ENCODE measurements at places on chromosomes 3 and 15. TPM values are rescaled to one million over a fixed set of nuclear protein-coding genes. Genes with fewer than 3 reads are reported as not detected.

DNA sequence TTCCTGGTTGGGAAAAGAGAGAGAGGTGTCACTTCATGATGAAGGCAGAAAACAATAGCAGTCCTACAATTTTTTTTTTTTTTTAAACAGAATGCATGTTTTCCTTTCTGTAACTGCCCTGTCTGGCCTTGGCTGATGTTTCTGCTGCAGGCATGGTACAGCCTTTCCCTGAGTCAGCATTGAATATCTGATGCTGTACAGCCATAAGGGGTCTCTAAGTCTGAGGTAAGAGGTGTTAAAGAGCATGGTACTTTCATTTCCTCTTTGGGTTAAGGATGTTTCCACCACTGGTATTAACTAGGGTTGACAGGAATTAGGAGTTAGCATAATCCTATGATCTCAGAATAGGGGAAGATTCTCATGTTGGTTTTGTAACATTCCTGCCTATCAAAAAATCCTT is 147.4 kb downstream of the CHST2 start:
- DNase-seq = no peak

- peak; percentile 97 for DNase-seq
Measured at GRCh38 chr15:78093242-78094020, 1.1 kb downstream of the SH2D7 start.

GRCh38 chr3:80244390-80244789 is 476.6 kb upstream of the ROBO1 start:
- peak; percentile 22 for DNase-seq

DNA sequence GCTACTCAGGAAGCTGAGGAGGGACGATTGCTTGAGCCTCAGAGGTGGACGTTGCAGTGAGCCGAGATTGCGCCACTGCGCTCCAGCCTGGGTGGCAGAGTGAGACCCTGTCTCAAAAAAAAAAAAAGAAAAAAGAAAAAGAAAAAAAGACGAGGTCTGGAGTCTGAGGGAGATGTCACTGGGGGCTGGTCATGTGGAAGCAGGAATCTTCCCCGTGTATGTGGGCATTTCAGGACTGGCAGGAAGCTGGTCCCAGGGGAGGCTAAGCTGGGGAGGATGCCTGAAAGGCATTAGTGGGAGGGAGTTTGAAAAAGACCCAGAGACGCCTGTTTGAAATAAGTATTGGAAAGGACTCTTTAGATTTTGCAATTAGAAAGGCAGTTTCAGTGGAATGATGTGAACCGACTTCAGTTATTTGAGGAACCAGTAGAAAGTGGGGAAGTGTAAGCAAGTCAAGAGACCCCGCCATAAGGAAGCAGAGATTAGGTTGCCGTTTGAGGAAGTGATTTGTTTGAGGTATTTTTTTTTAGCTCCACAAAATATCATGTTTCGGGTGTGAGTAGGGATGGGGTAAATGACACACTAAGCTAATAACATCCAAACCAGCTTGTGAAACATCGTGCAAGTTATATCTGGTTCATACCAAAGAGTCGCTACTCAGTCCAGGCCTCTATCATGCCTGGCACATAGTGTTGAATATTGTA is 55.5 kb downstream of the ST6GAL1 start:
- peak; percentile 17 for DNase-seq

The LHFPL4 gene
- total RNA-seq = not detected

DNA sequence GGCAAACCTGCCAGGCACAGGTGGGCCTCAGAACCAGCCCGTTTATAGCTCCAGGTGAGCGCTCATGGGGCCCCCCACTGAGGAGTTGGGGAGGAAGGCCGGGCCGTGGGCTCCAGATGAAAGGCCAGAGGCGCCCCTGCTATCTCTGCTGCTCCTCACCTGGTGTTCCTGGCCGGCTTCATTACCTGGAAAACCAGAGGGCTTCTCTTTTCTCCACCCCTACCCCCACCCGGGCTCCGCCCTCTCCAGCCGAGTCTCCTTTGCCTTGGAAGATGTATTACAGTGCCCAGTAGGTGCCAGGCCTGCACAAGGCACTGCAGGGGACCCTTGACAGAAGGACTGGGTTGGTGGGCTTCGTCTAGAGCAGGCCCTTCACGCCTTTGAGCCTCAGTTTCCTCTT is 111.4 kb downstream of the WNT7A start:
- DNase-seq = no peak

DNA sequence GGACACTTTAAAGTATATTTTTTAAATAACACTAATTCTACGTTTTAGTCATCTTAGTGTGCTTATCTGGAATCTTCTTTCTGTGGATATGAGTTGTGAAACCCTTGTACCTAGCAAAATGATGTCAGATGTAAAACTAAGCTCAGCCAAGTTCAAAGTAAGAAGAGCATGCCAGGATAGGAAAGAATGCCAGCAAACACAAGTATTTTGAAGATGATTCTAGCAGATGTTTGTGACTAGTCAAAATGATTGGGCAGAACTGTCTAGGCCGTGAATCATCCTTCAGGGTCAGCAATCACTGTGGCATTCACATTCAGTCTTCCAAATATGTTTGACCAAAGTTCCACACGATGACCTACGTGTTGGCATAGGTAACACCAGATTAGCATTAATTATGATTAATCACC is 5.4 kb upstream of the PLOD2 start:
- DNase-seq = peak; percentile 93

DNA sequence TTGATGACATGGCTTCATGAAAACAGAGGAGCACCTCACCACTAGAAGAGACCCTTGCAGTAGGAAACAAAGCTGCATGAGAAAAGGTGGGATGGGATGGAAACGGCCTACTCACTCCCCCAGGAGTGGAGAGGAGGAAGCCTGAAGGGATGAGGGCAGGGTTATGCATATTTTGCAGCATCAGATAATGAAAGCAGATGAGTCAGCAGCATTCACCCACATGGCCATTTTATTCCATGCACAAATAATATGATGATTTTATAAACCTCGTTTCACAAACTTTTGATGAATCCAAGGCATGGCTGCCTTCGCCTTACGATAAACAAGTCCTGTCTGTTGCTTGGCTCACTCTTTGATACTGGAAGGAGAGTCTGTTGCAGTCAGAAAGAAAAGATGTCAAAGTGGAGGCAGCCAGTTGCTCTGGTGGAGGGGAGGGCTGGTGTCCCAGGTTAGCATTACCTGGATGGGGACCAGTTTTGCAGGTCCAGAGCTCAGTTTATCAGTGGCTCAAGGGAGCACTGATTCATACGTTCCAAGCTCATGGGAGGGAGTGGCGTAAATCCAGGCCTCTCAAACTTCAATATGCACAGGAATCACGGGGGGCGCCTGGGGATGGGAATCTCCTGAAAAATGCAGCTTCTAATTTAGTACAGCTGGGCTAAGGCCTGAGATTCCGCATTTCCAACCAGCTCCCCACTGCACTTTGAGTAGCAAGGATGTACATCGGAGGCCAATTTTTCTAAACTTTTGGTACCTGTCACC is 9.2 kb upstream of the EHD4 start:
- DNase-seq = no peak

- DNase-seq = no peak
Measured at GRCh38 chr3:116809208-116809607, 99.6 kb downstream of the TUSC7 start.

DNA sequence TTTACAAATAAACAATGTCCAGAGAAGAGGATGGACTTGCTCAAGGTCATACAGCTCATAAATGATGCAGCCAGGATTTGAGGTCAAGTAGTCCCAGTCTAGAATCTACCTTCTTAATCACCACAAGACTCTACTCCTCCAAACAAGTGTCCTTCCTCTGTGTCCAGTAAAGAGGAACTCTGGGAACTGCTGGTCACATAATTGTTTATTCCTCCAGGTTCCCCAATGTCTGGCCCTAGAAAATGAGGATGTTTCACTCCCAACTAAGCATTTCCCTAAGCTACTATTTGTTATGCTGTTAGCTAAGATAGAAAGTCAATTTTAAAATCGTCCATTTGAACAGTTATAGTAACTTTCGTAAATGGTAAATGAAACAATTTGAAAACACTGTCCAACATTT is 192.4 kb downstream of the FHIT start:
- DNase-seq = no peak

- no peak for DNase-seq
Measured at GRCh38 chr3:127457546-127458145, 132.9 kb downstream of the TPRA1 start.

GRCh38 chr3:114093016-114093380 is 36.5 kb downstream of the QTRT2 start:
- DNase-seq = no peak

- DNase-seq = no peak
Measured at GRCh38 chr15:58490086-58490887, 58.5 kb downstream of the LIPC start.

DNA sequence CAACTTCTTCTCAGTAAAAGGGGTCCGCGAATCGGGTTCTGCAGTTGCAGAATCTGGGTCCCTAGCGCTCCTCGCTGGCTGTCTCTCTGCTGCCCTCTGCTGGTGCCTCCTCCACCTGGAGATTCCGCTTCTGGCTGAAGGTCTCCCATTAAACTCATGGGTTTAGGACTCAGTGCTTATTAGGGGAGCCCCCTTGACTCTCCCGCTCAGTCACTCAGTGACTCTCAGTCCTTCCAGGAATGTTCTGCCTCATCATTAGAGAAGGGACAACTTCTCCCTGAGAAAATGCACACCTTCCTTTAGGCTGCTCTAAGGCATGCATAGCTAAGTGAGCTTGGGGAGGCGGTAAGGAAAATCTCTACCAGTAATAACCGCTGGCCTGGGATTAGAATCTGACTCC is 7.1 kb downstream of the CPN2 start:
- peak; percentile 28 for DNase-seq

GRCh38 chr15:62901087-62901486 is 141.5 kb upstream of the TPM1 start:
- DNase-seq = no peak

DNA sequence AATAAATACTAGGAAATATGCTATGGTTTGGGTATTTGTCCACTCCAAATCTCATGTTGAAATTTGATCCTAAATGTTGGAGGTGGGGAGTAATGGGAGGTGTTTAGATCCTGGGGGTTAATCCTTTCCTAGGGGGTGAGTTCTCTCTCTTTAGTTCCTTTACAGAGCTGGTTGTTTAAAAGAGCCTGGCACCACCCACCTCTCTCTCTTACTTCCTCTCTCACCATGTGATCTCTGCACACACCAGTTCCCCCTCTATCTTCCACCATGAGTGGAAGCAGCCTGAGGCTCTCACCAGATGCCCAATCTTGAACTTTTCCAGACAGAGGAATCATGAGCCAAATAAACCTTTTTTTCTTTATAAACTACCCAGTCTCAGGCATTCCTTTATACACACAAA is 10.5 kb downstream of the SLC24A5 start:
- DNase-seq = no peak

DNA sequence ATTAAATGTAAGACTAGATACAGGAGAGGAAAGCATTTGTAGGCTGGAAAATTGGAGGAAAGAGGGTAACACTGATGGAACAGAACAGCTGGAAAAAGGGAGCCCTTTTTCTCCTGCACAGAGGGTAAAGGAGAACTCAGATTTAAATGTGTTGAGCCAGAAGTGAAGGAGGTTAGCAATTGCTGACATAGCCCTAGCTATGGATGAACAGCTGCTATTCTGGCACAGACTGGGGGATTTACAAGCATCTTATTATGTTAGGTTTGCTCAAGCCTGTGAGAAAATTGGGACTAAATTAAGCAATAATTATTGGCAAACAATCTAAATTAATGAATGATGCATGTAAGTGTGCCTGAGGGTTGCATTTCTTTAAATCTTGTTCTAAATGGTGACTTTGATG is 40.6 kb upstream of the PRR20G start:
- no peak for DNase-seq

DNA sequence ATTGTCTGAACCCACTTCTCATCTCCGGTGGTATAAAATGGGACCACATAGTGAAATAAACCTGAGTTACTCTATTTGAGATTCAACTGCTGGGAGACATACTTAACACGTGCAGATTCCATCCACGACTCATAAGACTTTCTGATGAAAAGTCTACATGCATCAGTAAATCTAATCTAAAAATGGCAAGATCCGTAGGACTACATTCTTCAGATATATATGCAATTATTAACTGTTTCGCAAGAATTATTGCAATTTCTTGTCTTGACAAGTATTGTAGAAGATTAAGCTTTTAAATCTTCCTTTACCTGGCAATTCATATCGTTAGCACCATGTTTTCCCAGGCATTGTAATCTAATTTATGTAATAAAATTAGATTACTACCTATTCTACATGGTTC is 718.7 kb upstream of the CBLB start:
- DNase-seq = no peak

GRCh38 chr15:82646250-82647044 is 716 bp downstream of the CPEB1 start:
- no peak for DNase-seq

The GMNC gene
- total RNA-seq = 0.75 TPM

GRCh38 chr3:168998792-168999191 is 664.7 kb downstream of the MECOM start:
- DNase-seq = no peak

DNA sequence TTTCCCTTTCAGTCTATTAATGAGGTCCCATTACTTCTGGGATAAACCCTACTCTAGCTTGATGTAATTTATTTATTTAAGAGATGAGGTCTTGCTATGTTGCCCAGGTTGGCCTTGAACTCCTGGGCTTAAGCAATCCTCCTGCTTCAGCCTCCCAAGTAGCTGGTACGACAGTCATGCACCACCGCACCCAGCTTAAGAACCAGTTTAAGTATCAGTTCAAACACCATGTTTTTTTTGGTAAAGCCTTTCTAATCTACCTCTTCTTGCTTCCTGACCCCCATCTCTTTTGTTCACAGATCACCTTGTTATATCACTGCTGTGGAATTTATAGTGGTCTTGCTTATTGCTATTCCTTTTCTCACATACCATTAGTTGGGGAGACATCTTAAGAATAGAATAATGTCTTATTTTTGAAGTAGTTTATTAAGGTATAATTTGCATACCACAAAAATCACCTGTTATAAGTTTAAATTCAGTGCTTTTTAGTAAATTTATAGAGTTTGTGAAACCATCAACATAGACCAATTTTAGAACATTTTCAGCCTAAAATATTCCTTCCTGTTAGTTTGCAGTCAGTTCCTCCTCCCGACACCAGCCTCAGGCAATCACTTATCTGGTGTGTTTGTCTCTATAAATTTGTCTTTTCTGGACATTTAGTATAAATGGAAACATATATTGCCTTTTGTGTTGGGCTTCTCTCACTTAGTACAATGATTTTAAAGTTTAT is 257.9 kb downstream of the PDCD6IP start:
- DNase-seq = no peak

DNA sequence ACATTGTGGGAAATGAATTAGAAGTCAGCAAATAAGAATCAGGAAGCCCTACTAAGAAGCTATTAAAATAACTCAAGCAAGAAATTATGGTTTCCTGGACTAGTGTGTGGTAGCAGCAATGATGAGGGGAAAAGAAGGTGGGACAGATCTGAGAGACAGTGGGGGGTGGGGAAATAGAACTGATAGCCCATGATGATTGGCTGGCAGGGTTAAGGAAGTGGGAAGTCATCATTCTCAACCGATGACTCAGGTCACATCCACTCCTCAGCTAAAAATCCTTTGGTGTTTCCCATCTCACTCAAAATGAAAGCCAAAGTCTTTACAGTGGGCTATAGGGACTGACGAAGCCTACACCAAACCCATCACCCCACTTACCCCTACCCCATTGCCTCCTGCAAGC is 153.9 kb upstream of the ARHGEF26 start:
- DNase-seq = no peak
